ENCODE measurements at places on chromosomes 12 and 14.

DNA sequence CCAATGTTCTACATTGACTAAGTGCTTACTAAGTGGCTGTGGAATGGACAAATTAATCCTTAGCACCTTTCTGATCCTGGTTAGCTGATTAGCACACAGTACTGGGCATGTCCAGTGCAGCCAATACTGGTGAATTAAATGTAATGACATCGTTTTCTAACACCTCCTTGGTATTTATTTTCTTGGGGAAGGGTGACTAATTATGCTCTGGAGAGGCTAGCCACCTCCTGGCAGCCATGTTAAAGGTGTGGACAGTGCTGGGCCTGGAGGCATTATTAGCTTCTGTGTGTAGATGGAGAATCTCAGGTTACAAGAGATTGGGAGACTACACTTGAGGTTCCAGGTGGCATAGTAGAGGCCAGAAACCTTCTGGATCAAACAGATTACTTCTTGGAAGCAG is 230.9 kb upstream of the DDHD1 start:
- DNase-seq: no peak

GRCh38 chr14:85590784-85591183 is 60.8 kb downstream of the FLRT2 start:
- DNase-seq: no peak

DNA sequence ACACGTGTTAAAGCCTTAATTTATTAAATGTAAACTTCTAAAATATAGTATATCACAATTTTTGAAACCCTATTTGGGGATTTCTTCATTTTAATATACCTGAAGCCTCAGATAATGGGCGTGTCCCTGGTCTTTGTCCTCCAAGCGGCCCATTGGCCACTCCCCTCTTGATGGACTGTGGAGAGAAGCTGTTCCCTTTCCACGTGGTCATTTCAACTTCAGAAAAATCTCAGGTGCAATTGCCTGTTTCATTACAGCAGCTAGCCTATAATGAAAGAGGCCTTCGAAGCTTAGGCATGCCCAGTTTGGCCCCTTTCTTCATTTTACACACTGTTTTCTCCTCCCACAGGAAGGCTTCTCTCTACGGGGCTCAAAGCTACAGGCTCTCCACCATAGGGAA is 131.4 kb upstream of the ARHGAP5 start:
- no peak for DNase-seq

DNA sequence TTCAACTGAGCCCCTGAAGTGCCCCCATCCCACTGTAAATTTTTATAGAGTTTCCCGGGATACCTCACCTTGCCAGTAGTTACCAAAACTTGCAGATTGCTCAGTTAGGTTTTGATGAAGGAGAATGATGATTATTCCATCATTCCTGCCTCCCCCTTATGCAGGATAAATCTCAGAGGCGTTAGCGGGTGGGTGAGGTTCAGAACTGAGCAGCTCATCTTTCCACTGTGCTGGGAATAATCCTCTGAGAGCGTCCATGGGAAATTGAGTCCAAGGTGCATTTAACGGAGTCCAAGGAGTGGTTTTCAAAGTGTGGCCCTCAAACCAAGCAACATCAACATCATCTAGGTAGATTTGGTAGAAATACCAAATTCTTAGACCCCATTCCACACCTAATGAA is 18.7 kb downstream of the ACSM4 start:
- DNase-seq: no peak

DNA sequence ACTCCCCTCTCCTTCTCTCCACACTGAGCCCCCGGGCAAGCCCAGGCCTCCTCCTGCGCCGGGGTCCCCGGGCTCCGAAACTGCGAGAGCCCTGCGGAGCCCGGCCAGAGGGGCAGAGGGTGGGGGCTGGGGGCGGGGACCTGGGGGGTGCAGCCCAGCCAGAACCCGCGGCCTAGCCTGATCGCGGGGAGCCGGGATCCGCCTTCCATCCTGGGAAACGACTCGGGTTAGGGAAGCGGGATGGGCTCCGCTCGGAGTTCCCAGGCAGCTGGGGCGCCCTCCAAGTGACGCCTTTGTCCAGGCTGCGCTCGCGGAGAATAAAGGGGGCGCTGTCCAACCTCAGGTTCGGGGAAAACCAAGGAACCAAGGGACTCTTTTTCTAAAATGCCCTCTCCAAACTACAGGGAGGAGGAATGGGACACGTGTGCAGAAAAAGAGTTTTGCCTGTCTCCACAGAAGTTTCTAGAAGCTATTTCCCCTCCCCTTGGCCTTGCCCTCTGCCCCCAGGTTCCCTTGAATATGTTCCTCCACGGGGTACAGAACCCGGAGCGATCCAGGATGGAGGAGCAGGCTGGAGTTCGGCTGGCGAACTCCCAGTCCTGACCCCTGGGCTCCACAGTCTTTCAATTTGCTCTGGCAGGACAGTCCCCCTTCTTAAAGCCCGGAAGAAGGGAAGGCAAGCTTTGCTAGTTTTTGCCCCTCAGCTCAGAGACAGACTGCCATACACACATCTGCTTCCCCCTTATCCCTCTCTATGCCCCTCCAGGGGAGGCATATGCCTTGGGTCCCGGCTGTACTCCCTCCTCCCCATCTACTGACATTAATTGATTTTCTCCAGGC is 13.9 kb downstream of the NKX2-1 start:
- DNase-seq: no peak

- DNase-seq: no peak
Measured at GRCh38 chr12:105858981-105859710, 279.6 kb downstream of the NUAK1 start.

DNA sequence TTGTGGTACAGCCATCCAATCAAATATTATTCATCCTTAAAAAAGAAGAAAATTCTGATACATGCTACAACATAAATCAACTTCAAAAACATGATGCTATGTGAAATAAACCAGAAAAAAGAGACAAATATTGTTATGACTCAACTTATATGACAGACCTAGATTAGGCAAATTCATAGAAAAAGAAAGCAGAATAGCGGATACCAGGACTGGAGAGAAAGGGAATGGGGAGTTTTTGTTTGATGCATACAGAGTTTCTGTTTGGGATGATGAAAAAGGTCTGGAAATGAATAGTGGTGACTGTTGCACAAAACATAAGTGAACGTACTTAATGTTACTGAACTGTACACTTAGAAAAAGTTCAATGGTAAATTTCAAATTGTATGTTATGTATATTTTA is 82.3 kb downstream of the SPPL3 start:
- no peak for DNase-seq

GRCh38 chr14:55221968-55222367 is 30.6 kb upstream of the DLGAP5 start:
- DNase-seq: no peak

- DNase-seq: no peak
Measured at GRCh38 chr14:80930095-80930494, 11.4 kb downstream of the CEP128 start.

- DNase-seq: no peak
Measured at GRCh38 chr14:105076296-105076804, 11.1 kb upstream of the GPR132 start.

DNA sequence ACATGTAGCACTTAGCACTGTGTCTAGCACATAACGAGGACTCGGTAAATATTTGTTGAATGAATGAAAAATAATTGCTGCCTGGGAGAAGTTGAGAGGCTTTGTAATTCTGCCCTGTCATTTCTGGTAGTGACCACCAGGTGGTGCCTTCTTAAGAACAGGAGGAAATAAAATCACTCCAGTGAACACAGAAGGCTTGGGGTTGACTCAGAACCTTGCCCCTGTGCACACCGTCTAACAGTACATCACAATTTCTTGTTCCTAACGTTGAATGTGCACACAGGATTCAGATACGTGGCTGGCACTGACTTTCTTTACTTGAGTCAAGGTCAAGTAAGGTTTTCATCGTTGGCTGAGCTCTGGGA is 91.8 kb downstream of the RGS6 start:
- peak; percentile 62 for DNase-seq

GRCh38 chr12:123389560-123390351 is 5.8 kb downstream of the KMT5A start:
- no peak for DNase-seq

GRCh38 chr12:110920324-110920910 is at the start of gene MYL2:
MYL2 (minus strand) TSS chr12:110920579; CDS start chr12:110920529, 50 bp downstream.
- no peak for DNase-seq

GRCh38 chr12:75959506-75959905 is 72.1 kb downstream of the PHLDA1 start:
- no peak for DNase-seq

DNA sequence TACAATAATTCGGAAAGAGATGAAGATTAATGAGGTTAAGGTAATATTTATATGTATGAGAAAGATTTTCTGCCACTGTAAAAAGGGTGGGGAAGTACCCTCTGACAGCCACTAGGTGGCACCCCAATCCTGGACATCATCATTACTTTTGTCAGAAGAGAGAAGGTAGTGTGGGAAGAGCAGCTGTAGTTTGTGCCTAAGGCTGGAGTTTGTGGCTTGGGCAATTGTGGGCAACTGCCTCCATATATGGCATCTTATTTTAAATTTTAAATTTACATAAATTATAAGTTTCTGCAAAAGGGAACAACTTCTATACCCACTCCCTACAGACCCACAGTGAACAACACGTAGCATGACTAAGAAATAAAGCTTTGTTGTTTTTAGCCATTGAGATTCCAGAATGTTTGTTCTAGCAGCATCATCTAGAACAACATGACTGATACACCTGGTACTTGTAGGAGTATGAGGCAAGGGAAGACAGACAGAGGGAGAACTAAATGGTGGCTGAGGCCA is 34.4 kb upstream of the SYCP3 start:
- DNase-seq: peak; percentile 80

- no peak for DNase-seq
Measured at GRCh38 chr14:26966908-26967307, 369.1 kb upstream of the NOVA1 start.

GRCh38 chr14:68450391-68451120 is 342.3 kb downstream of the ZFP36L1 start:
- DNase-seq: no peak

DNA sequence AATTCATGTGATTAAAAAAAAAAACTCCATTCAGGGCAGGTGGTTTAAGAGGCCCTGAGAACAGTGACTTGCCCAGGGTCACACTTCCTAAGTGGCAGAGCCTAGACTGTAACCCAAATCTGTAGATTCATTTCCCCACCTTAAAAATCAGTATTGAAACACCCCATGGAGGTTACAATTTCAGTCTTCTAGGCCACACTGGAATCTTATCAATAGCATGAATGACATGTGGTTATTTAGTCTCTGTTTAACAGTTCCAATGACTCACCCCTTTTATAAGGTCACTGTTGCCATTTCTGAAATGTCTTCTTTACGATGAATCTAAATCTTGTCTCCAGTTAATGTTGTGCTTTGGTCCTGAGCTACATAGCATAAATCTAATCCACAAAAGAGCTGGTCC is 262.3 kb upstream of the GRIP1 start:
- no peak for DNase-seq

DNA sequence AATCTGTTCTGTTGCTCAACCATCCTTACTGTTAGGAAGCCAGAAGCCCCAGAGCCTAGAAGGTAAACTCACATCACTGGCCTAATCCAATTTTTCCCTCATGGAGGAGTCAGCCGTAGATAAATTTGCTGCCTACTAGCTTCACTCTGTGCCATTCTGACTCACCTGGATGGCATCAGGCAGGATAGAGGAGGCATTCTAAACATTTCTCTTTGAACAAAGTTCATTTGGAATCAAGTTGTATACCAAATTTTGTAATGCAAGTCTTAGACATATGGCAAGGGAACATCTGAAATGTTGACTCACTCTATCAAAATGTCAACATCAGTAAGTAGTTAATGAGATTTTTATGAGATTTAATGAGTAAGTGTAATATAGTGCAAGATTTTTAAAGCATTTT is 13.6 kb upstream of the TBC1D30 start:
- no peak for DNase-seq

DNA sequence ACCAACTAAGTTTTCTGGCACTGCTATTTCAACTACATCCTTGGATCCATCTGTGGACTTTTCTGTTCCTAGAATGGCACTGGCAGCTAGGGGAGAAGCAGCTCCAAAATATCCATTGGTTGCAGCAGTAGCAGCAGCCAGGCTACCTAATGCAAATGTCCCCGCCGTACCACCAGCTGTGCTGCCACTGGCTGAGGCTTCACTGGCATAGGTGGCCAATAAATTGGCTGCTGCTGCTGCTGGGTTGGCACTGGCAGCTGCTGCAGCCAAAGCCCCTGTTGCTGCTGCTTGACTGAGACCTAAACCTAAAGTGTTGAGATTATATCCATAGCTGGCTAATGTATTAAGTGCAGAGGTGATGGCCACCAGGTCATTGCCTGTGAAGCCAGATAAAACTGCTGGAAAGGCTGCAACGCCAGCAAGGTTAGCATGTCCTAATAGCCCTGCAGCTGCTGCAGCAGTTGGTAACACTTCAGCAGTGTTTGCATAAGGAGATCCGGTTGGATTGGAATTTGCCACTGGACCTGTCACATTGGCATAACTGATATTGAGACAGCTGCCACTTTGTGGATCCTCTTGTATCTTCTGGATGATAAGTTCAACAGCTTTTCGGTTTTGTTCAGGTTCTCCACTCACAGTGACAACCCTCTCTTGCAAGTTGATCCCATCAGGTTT is 149.5 kb downstream of the NOVA1 start:
- DNase-seq: no peak

- peak; percentile 44 for DNase-seq
Measured at GRCh38 chr12:7319930-7320329, 16.1 kb downstream of the ACSM4 start.

DNA sequence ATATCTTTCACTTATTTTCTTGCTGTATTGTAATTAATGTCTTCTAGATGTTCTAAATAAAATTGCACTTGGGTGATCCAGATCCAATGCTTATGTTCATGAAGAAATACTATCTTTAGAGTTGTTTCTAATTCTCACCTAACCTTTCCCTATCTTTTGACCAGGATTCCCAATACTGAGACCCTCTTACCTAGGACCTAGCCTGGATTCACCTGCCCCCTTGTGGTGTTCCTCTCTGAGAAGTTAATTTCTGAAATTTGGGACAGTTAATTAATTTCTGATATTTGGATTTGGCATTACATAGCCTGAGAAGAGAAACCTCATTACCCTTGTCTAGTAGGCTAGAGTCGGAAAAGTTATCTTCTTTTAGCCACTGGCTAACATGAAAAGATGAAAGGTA is 29.5 kb downstream of the FOXA1 start:
- DNase-seq: no peak

GRCh38 chr12:77686760-77687159 is 143.9 kb upstream of the NAV3 start:
- DNase-seq: no peak

DNA sequence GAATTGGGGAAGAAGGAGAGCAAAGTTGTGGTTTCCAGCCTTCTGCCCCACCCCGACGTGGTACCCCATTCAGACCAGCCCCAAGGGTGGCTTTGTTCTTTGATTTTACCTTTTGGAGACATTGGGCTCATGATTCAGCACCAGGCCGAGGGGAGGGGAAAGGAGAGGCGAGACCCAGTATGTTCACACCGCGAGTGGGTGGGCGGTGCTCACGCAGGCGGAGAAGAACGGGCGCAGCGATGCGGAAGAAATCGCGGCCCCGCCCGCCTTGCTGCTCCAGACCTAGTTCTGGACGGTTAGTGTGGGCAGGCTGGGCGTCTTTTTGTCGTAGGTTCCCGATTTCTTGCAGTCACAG is 963 bp downstream of the ATL1 start:
- no peak for DNase-seq

Data from hematopoietic multipotent progenitor cell treated with erythropoietin and hydrocortisone succinate and interleukin-3 and kit ligand, for 15 days (in vitro differentiated cells).